RPMI7951 (cell line): ENCODE measurements at places on chromosomes 7 and 10. TPM values are rescaled to one million over a fixed set of nuclear protein-coding genes. Genes with fewer than 3 reads are reported as not detected.

Gene LRRC4
- total RNA-seq = under 0.01 TPM in 1 of 2 replicates, not detected in the other

Gene ANK3
- total RNA-seq = 1.7 and 3.4 TPM in 2 replicates

Gene ACSM6
- total RNA-seq = not detected in 2 replicates

Gene AKR1C8
- total RNA-seq = not detected in 2 replicates

Gene SUN3
- total RNA-seq = not detected in 2 replicates

Gene PNLIPRP2
- total RNA-seq = not detected in 2 replicates

Gene SNCG
- total RNA-seq = 0.59 and 1.6 TPM in 2 replicates

Gene PAPOLB
- not detected in 2 replicates for total RNA-seq

Gene NME8
- total RNA-seq = not detected in 2 replicates

Gene SLC26A3
- not detected in 2 replicates for total RNA-seq

GRCh38 chr10:55233505-55233904 lies 432.5 kb upstream of the PCDH15 start:
- no peak for DNase-seq

GRCh38 chr10:77724820-77725219 lies 87.2 kb upstream of the KCNMA1 start:
- DNase-seq = no peak

DNA sequence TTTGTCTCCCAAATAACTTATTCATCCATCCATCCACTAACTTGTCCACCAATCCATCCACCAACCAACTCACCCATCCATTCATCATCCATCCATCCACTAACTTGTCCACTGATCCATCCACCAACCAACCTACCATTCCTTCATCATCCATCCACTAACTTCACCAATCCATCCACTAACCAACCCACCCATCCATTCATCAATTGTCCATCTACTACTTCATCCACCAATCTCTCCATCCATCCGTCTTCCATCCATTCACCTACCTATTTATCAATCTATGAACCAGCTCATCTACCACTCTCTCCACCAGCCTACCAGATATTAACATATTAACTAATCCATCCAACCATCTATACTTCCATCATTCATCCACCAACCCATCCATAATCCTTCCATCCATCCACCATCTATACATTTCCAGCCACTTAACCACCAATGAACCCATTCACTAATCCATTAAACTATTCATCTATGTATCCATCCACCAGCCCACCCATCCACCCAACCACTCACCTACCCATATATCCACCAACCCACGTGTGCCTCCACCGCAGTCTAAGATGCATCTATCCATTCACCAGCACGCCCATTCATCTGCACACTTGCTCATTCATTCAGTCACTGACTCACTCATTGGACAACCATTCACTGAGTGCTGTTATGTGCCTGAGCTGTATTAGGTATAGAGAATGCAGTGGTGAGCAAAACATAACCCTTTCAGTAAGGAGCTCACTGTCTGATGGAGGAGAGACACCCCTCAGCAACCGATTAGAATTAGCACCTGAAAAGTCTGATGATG lies 19.8 kb upstream of the TBL2 start:
- no peak for DNase-seq

DNA sequence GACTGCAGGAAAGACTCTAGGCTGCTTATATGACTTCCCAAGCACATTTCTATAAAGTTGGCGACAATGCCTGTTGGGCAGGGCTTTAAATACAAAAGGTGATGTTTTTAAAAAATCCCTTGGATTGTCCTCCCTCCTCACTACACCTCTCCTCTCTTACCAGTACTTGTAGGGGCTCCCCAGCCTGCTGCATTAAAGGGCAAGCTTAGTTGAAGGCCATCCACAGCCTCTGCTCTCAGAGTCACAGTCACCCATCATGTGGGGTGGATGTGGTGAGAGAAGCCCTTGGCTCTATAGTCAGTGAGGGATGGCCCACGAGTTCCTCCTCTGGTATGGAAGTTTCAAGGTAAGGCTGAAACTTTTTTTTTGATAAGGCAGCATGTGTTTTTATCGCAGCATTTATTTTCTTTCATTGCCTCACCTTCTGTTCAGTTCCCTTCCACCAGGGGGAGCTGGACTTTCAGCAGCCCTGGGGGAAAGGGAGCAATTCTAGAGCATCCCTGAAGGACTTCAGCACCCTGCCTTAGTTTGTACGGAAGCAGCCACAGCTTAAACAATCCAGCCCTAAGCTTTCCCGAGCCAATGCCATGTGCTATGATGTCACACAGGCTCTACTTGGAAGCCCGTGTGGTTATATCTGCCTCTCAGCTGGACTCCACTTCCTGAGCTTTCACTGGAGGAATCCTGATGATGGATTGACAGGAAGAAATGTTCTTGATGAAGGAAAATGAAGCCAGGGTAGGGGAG lies 131.9 kb downstream of the CALCR start:
- DNase-seq = peak; percentile 28

DNA sequence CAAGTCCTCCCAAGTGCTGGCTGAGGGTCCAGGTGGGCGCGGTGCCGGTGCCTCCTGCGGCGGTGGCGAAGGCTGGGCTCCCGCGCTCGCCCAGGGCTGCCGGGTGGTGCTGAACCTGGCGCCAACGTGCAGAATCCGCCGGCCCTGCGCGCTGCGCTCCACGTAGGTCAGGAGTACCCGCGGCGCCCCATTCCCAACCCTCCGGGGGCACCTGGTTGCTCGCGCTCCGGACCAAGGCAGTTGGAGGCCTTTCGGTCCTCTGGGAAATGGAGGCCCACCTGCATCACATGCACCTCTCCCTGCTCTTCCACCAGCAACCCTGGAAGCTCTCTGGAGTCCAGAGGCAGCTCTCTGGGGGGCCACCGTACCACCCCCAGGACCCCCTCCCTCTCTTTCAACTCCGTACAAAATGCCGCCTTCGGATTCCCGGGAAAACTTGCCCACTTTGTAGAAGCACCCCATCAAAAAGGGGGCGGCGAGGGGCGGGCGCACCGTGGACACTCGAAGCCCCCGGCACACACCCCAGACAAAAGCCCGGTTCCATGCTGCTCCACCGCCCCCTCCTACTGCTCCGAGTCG lies 745 bp downstream of the SLC16A9 start:
- DNase-seq = no peak

DNA sequence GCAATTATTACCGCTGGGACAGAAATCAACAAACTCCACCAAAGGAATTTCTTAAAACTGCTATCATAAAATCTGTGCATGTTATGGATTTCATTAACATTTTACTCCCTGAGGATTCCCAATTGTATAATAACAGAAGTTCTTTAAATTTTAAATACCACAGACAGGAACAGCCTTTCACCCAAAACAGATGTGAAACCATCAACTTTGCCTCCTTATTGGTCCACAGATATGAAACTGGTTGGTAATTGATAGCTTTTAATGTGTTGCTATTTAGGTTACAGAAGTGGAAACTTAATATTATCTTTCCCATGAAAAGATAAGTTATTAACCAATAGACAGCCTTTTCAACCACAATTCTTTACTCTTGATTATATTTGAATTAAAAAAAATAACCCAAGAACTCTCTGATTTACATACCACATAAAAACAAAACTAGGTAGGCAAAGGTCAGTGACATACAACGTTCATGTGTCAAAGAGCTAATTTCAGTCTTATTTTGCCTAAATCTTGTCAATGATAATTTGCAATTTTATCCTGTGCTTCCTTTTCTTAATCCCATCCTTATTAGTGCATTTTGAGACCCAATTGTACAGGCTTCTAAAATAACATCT lies 90.0 kb downstream of the NRP1 start:
- DNase-seq = no peak

DNA sequence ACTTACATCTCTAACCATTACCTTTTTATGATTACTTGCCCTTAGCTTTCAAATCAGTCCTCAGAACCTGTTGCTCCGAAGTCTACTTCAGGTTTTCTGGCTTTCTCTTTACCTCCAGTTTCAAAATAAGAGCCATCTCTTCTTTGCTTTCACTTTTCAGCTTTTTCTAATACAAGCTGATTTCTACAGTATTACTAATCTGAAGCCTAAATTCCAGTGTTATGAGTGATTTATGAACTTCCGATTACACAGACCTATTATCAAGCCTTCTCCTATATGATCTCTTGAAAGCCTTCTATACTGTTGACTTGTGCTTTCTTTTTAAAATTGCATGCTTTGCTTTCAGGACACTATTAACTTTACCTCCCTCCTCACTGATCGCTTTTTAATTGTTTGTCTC lies 1307.8 kb upstream of the CELF2 start:
- no peak for DNase-seq

- peak; percentile 33 for DNase-seq
Measured at GRCh38 chr7:28408105-28408959, 4.0 kb upstream of the CREB5 start.

- peak; percentile 79 for DNase-seq
Measured at GRCh38 chr7:135620980-135621850, 41.1 kb upstream of the STMP1 start.

- no peak for DNase-seq
Measured at GRCh38 chr10:46019569-46020343, 10.7 kb downstream of the NCOA4 start.

DNA sequence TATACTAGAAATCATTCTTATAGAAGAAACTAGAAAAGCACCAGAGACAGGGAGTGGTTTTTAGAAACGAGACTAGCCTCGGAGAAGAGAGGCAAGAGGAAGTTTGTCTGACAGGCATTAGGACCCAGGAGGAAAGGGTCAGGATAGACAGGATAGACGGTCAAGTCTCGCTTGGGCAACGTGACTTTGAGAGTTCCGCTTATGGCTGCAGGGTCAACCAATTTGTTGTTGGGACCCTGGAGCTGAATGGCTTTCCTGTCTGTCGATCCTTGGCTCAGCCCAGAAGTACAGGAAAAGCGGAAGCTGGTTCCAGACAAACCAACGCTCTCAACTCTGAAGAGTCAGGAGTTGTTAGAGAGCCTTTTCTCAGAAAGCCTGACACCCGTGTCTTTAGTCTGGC lies 191.2 kb downstream of the FZD1 start:
- no peak for DNase-seq

- no peak for DNase-seq
Measured at GRCh38 chr7:48528646-48529045, 357.4 kb downstream of the ABCA13 start.

GRCh38 chr7:36034020-36034419 lies 119.0 kb upstream of the EEPD1 start:
- DNase-seq = peak; percentile 97

- DNase-seq = peak; percentile 62
Measured at GRCh38 chr7:72805526-72806494, 22.2 kb downstream of the TYW1B start.

DNA sequence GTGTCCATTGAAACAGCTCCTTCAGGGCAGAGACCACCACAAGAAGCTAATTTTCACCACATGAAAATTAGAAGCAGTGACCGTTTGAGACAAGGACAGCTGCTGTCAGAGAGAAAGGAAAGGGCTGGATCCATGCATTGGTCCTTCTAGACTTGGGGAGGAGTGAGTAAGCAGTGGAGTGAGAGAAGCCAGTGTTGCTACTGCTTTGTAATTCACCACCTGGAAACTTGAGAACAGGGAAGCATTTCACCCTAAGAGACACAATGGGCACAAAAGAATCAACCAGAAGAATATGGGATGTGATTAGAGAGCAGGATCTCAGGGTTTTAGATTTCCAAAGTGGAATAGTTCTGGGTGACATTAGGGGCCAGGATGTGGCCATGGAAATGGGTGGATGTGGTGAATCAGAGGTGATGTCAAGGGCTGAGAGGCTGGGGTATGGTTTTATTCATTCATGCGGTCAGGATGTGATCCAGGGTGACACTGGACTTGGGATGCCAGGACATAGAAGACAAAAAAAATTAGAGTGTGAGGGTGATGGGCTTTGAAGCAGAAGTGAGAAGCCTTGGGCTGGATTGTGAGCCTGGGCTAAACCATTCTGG lies 61.6 kb downstream of the DENND11 start:
- peak; percentile 82 for DNase-seq

- DNase-seq = no peak
Measured at GRCh38 chr7:142356166-142356565, 98.3 kb upstream of the PRSS58 start.

- no peak for DNase-seq
Measured at GRCh38 chr7:8014399-8014798, 45.8 kb downstream of the GLCCI1 start.

DNA sequence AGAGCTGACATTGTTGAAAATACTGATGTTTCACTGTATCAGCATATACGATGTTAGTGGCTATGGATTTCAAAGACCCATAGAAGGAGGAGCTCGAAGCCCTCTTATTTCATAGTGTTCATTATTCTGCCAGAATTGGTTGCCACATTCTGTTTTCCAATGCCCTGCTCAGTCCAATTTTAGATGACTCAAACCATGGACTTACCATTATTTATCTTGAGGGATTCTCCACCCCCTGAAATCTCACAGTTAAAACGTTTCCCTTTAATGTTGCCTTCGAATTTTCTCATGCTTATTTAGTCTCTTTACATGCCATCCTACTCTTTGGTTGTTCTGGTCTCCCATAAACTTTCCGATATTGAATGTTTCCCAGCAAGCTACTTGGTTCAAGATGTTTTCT lies 264.5 kb downstream of the HDAC9 start:
- DNase-seq = no peak

- DNase-seq = no peak
Measured at GRCh38 chr10:46552526-46553237, 3.8 kb downstream of the GPRIN2 start.

- DNase-seq = no peak
Measured at GRCh38 chr7:71237945-71238344, 106.0 kb downstream of the GALNT17 start.

DNA sequence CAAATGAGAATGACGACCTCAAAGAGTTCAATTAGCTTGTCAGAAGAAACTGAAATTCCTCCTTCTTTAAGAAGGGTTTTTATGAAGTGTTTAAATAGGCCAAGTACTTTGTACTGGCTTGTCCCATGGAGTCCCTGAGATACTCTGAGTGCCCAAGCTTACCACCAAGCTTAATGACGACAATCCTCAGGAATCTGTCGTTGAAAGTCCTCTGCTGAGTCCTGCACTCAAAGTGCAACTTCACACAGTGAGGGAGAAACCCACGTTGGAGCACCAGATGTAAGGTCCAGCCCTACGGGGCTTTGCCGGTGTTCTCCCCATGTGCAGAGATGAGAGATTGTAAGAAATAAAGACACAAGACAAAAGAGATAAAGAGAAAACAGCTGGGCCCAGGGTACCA lies 42.8 kb upstream of the AKR1C2 start:
- DNase-seq = no peak

DNA sequence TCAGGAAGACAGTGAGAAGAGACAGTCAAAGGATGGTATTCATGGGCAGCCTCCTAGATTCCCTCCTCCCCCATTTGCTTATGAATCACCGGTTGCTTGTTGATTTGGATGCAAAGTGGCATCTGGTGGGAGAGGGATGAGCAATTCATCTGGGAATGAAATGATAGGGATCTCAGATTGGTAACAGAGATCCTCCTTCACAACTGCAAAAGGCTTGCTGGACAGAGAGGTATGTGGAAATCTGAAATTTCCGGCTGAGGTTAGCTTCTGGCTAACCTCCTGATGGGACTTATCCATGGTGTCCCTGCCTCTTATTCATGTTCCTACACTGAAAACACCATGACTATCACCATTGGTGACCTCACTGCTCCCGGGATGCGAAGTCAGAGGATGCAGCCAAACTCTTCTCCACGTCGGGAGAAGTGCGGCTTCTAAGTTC lies 48.4 kb upstream of the PODXL start:
- peak; percentile 100 for DNase-seq

- DNase-seq = no peak
Measured at GRCh38 chr7:6512892-6513291, 38.4 kb downstream of the GRID2IP start.
